ENCODE measurements at places on chromosomes 5 and 9.

- no peak for DNase-seq
Measured at GRCh38 chr9:114616684-114617520, 5.8 kb downstream of the TMEM268 start.

GRCh38 chr5:68287976-68288706, 72.6 kb downstream of the PIK3R1 start:
- DNase-seq = peak; percentile 19

- DNase-seq = no peak
Measured at GRCh38 chr9:5499889-5500398, 10.4 kb upstream of the PDCD1LG2 start.

DNA sequence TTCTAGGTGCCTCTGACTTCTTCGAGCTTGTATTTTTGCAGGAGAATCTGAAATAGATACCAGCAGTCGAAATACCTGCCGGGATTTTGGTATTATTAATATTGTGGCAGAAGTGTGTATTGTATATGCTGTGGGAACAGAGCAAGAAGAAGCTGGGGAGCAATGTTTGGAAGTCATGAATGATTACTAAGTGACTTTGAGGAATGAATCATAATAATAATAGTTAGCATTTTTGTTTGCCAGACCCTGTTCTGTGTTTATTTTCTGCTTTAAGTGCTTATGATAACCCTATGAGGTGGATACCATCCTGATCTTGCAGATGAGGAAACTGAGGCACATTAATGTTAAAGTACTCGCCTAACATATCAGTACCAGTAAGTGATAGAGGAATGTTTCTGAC, 32.4 kb downstream of the RAB24 start:
- no peak for DNase-seq

GRCh38 chr5:7117961-7118360, 278.0 kb upstream of the ADCY2 start:
- no peak for DNase-seq

DNA sequence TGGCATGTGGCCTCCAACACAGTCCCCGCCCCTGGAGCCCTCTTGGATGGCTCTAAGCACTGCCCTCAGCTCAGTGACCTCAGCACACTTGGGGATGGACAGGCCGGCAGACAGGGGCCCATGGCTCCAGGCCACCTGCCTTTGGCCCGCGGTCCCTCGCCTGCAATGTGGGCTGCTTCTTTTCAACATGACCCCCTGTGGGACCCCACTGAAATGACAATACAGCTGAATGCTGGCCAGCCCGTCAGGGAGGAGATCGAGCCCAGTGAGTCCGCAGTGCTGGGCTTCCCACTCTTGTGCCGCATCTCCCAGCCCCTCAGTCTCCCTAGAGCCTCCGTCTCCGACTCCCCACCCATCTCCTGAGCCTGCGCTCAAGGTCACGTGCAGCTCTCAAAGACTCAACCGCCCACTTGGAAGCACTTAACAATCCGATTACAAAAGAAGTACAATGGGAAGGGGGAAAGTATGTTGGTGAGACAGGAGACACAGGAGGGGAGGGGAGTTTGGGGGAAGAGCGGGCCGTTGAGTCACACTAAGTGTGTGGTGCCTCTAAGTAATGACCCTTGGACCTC, 238.9 kb downstream of the HSPA4 start:
- no peak for DNase-seq

DNA sequence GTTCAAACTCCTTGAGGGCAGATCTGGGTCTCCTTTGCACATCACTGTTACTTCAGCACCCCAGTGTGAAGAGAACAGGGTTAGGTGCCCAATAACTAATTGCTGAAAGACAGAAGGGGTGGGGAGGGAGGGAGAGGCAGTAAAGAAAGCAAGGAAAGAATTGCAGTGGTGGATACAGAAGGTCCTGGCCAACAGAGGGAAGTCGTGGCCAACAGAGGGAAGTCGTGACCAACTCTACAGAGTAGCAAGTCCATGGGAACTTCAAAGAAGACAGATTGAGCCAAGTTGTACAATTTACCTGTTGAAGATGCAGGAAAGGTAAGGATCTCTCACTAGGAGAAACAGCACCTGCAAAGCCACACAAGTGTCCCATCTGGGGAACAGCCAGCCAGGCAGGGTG, 27.0 kb downstream of the CCNJL start:
- DNase-seq = no peak

GRCh38 chr9:16645970-16646369, 224.5 kb downstream of the BNC2 start:
- DNase-seq = no peak

DNA sequence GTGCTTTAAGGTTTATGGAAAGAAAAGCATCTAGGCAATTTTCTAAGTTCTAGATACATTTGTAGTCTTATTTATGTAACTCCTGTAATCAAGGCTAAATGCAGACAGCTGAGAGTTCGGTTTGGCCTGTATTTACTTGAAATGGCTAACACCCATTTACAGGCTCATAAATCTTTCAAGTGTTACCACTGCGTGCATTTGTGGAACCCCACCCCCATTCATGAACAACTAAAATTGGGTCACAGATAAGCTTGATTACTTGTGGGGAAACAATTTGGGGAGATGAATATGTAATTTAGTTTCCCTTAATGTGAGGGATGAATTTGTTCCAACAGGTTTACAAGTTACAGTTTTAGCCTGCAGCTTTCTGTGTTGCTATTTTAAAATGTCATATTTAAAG, 360.6 kb downstream of the ARRDC3 start:
- DNase-seq = no peak

DNA sequence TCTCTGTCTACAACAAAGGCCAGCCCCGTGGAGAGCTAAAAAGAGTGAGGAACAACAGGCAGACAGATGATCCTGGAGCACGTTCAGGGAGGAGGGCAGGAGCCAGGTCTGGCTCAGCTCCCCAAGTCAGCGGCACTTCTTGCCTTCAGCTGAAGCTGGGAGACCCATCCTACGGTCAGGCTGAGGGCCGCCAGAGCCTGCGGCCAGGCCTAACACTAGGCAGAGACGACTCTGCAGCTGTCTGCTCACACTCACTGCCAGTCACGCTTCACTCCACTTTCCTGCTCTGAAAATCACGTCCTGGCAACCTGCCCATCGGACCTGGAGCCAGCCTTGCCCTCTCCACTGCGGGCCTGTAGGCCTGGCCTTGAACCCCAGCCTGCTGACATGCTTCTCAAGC, 160.9 kb upstream of the LHFPL2 start:
- DNase-seq = no peak

DNA sequence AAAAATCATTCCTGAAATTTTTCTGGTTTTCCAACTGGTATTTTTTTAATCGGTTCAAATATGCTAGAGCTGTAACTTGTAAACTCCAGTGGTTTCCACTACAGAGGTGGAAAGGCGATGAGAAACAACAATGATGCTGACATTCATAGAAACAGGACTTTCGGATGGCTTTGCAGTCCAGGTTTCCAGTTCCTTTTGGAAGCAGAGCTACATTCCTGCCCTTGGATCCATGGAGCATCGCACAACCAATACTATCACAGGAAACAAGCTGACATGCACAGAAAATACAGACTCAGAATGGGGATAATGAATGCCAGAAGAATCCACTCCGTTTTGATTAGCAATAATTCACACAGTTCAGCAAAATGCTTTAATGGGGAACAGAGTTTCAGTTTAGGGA, 140.0 kb downstream of the EPB41L4A start:
- no peak for DNase-seq

- peak; percentile 35 for DNase-seq
Measured at GRCh38 chr9:76394960-76395252, 680 bp upstream of the RFK start.

GRCh38 chr9:110758201-110758600, 89.6 kb downstream of the MUSK start:
- no peak for DNase-seq

DNA sequence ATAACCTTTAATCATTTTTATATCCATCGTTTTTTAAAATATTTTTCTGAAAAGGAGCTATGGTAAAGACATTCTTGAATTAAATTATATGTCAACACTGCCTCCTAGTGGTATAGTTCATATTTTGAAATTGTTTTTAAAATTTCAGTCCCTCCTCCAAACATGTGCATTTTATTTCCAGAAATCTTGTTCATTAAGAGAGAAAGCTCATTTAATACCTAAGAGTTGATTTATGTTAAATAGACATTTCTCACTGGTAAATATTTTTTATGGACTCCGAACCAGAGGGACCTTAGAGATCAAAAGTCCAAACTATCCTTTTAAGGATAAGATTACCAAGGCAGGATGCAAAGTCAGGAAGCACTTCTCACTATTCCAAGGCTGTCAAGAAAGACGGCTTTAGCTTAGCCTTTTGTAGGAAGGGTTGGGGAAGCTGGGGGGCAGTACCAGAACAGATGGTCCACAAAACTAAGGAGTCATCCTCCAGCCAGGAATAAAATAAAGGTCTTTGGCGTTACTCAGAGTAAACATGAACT, 21.6 kb downstream of the BHMT start:
- DNase-seq = no peak

DNA sequence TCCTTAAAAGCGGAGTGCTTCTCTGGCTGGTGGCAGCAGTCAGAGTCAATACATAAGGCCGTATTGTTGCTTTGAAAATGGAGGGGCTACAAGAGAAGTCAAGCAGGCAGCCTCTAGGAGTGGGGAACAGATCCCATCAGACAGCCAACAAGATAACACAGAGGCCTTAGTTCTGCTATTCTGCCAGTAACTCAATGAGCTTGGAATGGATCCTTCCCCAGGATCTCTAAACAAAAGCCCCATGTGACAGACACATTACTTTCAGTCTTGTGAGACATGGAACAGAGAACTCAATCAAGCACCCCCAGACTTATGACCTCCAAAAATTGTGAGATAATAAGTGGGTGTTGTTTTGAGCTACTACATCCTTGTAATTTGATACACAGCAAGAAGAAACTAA, 158.6 kb downstream of the RFX3 start:
- DNase-seq = no peak

GRCh38 chr5:151912360-151912759, 12.3 kb downstream of the GLRA1 start:
- no peak for DNase-seq

DNA sequence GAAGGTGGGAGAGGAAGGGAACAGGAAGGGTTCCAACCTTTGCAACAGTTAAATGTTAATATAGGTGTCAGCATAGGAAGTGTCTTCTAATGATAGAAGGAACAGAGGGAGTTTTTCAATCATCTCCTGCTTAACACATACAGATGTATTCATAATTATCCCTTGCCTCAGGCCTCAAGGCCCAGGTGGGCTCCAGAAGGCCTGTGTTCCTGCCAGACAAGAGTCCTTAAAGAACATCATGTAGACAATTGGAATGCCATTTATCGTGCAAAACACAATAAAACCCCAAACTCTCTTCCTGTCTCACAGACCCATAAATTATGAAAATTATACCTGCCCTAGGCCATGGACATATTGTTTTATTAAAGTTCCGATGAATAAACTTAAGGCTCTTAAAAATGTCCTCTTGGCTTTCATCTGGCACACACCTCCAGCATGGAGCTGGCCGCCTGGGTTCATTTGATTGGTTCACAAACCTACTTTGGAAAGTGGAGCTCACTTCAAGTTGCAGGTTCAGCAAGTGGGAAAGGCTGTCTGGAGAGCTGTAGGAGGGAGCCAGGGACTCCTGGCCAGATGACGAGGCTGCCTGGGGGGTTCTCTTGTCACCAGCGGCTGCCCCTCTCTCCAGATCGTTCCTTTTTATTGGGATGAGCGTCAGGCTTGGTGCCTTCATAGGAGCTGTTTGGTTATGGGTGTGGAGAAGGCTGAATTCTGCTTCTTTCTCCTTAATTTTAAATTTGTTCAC, 17.5 kb downstream of the SPRY4 start:
- DNase-seq = no peak

GRCh38 chr5:178074266-178074952, 38.9 kb upstream of the N4BP3 start:
- DNase-seq = no peak

DNA sequence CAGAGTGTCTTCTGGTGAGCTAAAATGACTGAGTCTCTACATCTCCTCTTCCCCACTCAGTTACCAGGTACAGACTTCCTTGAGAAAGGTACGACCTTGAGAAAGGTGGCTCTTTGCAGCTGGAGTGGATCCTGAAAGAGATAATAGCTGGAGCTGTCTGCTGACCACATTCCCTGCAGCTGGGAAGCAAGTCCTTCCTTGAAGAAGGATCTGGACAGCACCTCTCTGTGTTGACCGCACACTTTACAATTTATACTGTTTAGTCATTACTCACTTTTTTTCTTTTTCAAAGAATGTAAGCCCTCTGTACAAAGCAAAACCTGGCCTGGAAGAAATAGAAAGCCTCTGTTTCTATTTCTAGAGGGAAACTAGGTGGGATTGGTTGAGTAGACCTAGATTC, 148.8 kb downstream of the MACIR start:
- DNase-seq = no peak

GRCh38 chr5:67752357-67752708, 463.2 kb upstream of the PIK3R1 start:
- DNase-seq = no peak

- no peak for DNase-seq
Measured at GRCh38 chr5:73757416-73757815, 131.4 kb downstream of the ARHGEF28 start.

DNA sequence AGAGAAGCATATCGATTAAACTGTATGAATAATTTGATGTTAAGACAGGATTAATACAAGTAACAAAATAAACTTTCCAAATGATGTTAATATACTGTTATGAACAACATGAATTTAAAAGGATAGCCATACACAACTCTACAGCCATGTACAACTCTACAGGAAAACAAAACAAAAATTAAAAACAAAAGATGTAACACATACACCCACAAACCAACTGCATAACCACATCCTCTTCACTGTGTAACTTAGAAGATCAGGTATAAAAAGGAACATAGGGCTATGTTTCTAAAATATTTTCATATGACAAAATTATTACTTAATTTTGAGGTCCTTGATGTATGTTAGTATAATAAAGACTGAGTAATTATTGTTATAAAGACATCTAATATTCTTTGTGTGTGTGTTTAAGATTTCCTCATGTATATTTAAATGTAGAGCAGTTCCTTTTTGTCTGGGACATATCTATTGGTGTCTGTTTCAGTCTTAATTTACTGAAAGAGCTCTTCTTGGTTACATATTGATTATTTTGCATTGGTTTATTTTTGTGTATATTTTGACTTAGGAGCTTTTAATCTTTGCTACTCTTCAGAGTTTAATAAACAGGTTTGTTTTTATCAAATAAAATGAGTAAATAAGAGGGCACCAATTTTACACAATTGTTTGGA, 966.8 kb upstream of the CTNND2 start:
- no peak for DNase-seq

GRCh38 chr5:60232036-60232795, 338.7 kb upstream of the PDE4D start:
- DNase-seq = no peak

DNA sequence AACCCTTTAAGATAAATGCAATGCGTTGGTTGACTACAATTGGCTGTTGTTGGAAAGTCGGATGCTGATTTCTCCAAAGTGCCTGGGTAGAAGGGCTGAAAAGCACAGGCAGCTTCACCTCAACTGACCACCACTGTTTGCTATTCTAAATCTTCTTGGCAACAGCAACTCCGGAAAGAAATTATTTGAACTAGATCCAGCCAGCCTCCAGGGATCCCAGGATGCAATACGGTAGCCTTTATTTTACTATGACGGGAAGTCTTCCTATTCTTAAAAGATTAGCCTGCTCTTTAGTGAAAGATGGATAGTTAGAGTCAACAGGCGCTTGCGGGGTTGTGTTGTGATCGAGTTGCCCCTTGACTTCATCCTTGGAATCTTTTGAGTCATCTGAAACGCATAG, 78.6 kb upstream of the KLF9 start:
- no peak for DNase-seq

- no peak for DNase-seq
Measured at GRCh38 chr5:38753141-38753540, 92.7 kb upstream of the OSMR start.

GRCh38 chr9:98550206-98550820, 158.4 kb downstream of the GABBR2 start:
- DNase-seq = no peak

Data from T-helper 9 cell (primary cell).